ENCODE measurements at places on chromosomes 5 and 9.

- no peak for DNase-seq
These were observed 4.0 kb upstream of the PSAT1 start for GRCh38 chr9:78292716-78293497.

GRCh38 chr9:111356481-111357244 lies 26.6 kb upstream of the OR2K2 start:
- peak; percentile 67 for DNase-seq

DNA sequence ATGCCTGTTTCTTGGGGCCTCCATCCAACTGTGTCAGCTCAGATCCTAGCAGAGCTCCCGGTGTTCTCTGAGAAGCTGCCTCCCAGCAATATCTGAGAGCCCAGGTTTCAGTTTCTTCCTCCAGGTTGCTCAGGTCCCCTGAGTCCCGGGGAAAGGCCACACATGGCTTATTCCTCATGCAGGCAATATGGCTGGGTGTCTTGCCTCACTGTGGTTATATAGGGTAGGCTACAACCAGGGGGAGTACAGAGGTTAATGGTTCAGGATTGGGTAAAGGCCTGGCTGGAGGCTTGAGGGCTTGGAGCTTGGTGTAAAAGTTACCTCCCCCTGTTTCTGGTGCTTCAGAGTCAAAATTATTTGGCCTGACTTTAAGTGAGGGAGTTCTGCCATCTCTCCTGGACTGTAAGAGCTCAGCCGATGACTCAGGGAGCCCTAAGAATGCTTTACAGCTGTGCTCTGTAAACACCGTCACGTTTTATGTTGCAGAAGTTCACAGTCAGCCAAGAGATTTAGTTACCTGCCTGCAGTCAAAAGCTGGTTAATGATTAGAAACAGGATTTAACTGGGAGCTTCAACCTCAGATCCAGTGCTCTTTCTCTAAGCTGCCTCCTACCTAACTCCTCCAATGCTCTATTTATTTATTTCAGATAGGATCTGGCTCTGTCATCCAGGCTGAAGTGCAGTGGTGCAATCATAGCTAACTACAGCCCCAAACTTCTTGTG lies 24.3 kb upstream of the UBAP2 start:
- DNase-seq: no peak

DNA sequence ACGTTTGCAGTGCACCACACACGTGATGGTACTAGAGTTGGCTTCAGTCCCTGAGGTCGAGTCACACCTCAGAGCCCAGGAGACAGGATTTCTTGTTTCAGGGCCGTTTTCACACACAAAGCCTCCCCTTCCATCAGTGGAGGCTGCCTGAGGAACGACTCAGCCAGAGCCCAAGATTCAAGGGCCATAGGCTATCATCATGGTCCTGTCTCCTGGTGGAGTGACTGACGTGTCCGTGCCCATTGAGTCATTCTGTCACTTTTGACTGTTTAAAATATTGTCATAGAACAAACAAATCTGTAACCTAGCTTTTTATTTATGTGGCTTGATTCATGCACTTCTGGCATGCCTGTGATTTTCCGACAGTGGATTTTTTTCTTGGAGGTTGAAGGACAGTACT lies 28.3 kb downstream of the CAMK2A start:
- no peak for DNase-seq

- DNase-seq: no peak
These were observed 194.4 kb upstream of the SLC27A6 start for GRCh38 chr5:128770907-128771306.

Data from kidney capillary endothelial cell (primary cell).